Kidney tubule cell (primary cell): ENCODE measurements at places on chromosomes 1 and 21.

- no peak for DNase-seq
These were observed 9.2 kb upstream of the PLA2G4A start for GRCh38 chr1:186819563-186819962.

DNA sequence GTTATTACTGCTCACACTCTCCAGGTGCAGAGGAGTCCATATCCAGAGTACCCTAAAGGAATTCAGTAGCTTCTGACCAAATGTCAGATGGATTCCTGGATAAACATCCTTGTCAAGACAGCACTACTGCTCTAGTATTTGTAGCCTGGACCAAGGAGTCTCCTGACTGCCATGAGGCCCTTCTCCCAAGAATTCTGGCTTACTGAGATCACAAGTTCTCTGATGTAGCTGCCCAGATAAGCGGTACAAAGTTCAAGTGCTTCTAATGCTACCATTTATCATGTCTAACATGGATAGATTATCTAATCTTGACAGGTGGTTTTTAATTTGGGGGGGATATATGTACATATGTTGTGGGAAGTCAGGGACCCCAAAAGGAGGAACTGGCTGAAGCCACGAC, 196.6 kb upstream of the HMCN1 start:
- no peak for DNase-seq

DNA sequence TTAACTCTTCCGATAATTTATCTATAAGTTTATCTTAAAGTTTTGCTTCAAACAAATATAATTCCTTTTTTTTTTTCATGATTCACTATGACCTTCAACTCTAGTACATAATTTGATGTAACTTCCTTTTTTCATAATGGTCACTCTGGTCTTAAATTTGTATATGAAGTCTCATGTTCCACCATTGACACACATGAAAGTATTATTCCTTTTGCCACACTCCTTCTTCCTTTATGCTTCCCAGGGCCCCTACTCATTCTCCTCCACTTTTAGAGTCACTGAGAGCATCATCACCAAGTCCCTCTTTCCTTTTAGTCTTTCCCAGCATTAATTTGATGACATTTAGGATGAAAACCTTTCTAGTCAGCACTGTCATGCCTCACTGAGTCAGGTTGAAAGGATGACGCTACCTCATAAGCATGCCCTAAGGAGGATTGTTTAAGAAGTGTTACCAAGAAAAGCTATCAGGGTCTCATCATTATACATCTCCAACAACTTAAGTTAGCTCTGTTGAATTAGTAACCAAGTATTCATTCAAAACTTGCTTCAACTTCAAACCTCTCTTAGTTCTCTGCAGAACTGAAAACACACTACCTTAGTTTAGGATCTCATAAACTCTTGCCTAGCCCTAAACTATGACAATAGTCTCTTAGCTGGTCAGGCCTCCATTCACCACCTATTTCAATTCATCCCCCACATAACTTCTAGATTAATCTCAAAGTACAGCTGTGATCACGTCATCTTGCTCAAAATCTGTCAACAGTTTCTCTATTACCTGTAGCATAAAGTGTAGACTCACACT, 14.5 kb downstream of the AUNIP start:
- DNase-seq, result peak; percentile 73

- DNase-seq, result no peak
These were observed 131.0 kb downstream of the ROR1 start for GRCh38 chr1:63904826-63905225.

DNA sequence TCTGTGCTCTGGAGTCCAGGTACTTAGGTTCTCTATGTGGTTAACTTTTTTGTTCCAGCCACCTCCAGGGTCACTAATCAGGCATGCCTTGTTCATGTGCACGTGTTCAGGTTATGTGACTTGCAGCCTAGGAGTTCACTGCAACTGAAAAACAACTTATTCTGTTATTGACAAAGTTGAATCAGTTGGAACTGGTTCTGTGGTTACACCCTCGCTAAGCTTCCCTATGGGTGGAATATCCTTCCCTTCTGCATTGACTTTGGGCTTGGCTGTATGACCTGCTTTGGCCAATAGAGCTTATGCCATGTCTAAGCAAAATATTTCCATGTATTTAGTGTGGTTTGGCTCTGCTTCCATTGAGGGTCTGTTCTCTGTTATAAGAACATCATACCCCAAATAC, 66.0 kb upstream of the DNAH14 start:
- no peak for DNase-seq

GRCh38 chr21:27807596-27807995, 840.7 kb upstream of the ADAMTS5 start:
- no peak for DNase-seq

DNA sequence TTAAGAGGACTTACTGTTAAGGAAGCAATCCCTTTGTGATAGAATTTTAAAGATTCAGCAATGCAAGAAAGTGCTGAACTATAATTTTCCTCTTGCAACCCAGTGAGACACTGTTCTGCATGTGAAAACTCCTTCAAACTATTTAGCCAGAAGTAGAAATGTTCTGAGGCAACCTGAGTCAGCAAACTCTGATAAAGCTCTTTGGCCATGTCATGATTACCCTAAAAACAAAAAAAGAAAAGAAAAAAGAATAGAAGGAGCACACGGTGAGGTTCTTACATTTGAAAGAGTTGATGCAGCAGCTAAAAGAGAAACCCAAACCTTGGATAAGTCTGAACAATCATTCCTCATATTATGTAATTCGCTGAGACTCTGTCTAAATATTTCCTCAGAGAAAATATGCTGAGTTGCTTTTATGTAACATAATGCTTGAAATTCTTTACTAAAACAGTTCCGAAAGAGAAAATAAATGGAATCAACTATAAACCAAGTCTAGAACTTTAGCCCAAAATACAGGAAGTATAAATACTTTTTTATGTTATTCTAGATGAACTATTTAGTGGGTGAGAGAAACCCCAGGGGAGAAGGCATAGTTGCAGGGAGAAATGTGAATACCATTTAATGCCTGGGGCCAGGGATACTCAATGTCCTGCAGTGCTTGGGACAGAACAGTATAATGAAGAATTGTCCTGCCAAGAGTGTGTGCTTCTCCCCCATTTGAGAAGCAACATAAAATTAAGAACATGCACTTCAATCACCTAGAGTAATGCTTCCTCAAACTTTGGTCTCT, 60.0 kb downstream of the INTS7 start:
- no peak for DNase-seq

DNA sequence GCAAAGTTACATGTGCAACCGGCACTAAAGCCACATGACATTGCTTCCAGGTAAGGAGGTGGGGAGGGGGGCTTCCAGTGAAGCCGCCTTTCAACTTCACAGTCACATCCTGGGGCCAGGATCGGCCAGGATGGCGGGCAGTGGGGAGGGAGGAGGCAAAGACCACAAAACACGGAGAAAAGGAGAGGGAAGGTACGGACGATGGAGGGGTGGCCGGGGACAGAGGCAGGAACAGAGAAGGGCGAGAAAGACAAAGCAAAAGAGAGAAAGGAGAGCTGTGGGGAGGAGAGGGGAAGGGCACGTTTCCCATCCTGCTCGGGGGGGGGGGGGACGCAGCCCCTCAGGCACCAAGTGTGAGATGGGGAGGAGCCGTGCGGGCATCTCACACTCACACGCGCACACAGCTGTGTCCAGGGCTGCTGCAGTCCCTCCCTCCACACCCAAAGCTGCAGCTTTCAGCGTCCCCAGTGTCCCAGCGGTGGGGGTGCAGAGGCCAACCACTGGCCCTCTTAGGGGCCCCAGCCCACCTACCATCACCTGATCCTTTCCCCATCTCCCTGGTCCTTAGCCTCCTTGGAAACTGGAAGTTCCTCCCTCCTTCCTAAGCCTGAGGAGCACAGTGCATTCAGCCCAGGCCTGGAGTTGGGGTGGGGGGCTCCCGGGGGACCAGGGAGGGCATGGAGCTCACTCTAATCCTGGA, 2.4 kb downstream of the SH2D5 start:
- no peak for DNase-seq

GRCh38 chr1:82346141-82346540, 545.4 kb downstream of the ADGRL2 start:
- DNase-seq, result no peak

DNA sequence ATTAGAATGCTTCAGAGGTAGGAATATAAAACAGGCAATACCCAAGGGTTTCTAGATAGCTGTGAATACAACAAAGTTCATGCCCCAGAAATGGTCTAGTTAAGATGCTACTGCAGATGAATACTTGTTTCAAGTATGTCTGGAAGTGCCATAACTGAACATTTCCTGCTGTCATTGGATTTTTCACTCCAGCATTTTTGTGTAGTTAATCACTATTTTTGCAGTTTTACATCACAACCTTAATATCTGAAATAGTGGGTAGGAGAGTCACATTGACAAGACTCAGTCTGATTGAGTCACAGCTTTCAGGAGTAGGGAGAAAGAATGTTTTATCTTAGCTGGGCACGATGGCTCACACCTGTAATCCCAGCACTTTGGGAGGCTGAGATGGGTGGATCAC, 126.4 kb upstream of the C1orf21 start:
- peak; percentile 87 for DNase-seq

- peak; percentile 85 for DNase-seq
These were observed at the start of gene CENPS for GRCh38 chr1:10430216-10431069. TSS of gene CENPS (plus strand) at chr1:10430433. CDS start at chr1:10430518, 85 bp downstream.

GRCh38 chr1:30668024-30668423, 55.4 kb downstream of the MATN1 start:
- peak; percentile 68 for DNase-seq

DNA sequence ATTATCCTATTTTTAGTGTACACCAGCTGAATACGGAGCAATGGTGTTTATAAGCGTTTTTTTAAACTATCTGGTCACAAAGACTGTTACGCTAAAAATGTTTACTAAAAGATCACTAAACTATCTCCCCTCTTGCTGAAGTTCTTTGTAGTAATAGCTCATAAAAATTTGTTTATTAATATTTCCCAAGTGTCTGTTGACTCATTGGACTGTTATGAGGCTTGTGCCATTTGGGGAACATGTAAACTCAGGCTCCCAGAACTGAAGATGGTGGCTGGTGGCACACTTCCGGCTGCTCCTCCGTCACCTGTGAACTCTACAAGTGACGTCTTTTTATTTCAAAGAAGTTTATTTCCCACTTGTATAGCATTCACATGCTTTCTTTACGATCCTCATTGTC, 46.3 kb downstream of the AIDA start:
- no peak for DNase-seq

DNA sequence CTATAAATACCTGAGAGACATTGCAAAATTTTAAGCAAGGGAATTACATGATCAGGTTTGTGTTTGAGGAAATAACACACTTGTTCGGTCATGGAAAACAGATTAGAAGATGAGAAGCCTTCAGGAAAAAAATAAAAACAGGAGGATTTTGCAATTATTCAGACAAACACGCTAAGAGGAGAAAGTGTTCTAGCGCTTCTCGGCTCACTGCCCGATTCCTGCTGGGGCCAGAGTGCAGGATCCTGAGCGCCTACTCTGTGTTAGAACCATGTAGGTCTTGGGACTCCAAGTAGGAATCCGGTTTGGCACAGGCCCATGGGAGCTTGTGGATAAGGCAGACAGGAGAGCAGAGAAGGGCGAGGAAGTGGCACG, 8.1 kb upstream of the PRELP start:
- no peak for DNase-seq

DNA sequence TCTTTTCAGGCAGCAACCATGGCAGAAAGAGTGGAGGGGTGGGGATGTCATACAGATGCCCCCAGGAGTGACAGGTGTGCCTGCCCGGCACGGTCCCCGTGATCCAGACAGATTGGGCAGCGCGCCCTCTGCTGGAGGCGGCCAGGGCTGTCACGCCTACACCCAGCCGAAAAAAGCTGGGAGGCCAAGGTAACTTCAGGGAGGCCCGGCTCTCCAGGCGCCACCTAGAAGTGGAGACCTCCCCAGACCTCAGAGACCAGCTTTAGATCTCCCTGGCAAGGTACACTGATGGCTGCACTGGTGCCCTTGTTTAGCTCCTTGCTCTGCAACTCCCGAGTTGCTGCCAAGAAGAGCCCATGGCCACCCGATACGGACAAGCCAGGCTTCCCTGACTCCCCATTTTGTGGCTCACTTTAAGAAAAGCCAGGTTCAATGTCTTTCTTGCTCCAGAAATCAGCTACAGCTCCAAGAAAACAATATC, 6.6 kb downstream of the GOLT1A start:
- DNase-seq, result peak; percentile 59

DNA sequence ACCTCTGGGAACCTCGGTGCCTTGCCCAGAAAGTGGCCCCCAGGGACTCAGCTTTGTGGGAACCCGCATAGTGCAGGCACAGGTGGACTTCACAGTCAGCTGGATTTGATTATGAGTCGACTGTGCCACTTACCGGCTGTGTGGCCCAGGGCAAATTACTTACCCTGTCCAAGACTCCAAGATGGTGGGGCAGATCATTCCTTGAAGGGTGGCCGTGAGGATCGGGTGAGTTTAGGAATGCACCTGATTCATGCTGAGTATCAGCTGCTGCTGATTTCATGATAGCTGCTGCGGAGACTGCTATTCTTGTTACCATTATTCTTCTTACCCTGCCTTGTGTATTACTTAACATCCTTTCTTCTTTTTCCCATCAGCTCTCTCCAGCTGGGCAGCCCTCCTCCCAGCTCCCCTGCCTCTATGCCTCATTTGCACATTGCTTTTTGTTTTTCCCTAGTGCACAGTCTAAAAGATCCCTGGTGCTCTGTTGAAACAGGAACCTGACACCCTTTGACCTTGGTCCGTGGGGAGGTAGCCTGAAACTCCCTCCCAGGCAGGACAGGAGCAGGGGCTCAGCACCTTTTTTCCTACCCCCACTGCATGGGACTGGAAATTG, 40.5 kb upstream of the FHAD1 start:
- DNase-seq, result peak; percentile 88

GRCh38 chr1:94398356-94398755, 19.8 kb upstream of the ABCD3 start:
- no peak for DNase-seq

DNA sequence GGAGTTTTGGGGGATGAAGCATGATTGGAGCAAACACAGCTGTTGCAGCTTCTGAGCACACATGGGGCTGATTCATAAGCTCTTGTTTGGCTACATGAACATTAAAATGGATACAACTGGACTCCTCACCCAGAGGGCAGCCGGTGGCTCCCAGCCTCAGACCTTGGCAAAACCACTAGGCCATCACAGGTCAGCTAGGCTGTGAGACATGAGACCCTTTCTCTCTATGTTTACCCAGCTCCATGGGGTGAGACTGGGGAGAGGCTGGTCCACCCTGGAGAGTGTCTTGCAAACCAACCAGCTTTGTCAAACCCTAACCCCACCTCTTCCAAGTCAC, 388.7 kb downstream of the PTPRU start:
- no peak for DNase-seq

- no peak for DNase-seq
These were observed 72.3 kb downstream of the GALNT2 start for GRCh38 chr1:230139315-230139714.

DNA sequence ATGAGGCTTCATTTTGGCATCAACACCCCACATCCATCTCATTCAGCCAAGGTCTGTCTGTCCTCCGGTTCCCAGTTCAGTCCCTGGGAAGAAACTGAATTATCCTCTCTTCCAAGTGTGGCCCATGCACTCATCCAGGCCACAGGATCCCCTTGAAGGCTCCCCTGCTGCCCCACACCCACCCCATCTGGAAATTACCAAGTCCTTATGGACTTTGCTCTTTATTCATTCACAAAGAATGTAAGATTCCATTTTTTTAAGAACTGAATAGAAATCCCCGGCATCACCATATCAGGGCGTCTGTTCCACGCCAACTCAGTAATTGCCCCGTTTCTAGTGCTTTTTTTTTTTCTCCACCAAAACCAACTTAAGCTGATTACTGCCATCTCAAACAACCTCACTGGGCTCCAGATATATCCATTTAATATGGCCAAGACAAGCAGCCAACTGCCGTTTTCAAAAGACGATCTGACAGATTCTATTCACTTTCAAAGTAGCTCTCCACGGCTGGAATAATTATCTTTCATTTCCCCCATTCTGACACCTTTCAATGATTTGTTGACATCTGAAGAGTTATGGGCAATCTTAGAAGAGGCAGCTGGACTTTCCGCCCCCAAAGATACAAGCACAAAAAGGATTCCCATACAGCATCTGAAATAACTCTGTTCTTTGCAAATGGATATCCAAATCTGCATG, 55.9 kb downstream of the OLIG1 start:
- peak; percentile 14 for DNase-seq
